Left hindlimb (tissue), 1 donor: ENCODE measurements at places on chromosomes 2 and 18.

GRCh38 chr2:26532301-26533250 is 54.7 kb upstream of the OTOF start:
- peak; percentile 18 for DNase-seq

DNA sequence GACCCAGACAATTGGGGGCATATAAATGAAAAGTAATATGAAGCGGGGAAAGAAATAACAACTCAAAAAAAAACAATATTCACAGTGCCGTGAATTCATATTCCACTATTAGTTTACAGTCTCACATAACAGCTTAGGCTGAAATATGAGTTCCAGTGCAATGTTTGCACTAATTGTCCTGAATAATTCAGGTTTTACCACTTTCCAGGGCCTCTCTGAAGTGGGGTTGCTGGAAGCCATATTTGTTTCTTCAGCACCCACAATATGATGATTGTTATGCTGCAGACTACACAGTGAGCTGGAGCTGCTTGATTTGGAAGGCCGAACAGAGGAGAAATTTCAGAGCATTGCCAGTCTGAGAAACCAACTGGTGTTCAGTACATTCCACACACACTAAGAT is 894.5 kb upstream of the ACVR2A start:
- no peak for DNase-seq

GRCh38 chr2:97868986-97869721 is 126.6 kb downstream of the TMEM131 start:
- peak; percentile 74 for DNase-seq

GRCh38 chr2:190794377-190794776 is 86.2 kb upstream of the GLS start:
- DNase-seq, result no peak

GRCh38 chr2:31475692-31476091 is 61.1 kb upstream of the XDH start:
- DNase-seq, result no peak

- DNase-seq, result no peak
These were observed 64.0 kb downstream of the NDUFA10 start for GRCh38 chr2:239960929-239961661.

DNA sequence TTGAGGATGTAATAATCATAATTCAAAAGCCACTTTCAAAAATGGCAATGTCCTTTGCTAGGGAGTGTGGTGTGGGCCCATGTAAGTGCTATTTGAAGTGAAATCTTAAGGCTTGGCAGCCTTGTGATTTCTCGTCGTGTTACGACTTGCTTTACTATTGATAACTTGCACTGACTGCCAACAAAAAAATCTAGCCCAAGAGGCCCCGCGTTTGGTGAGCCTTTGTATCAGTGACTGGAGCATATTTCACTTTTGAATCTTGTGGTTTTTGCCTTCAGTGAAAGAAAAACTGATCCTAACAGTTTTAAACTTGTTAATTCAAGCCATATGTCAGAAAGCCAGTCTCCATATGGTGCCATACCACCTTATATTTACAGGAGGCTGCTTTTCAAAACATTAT is 248.0 kb downstream of the TMEM182 start:
- peak; percentile 31 for DNase-seq

GRCh38 chr2:41483982-41484857 is 563.6 kb upstream of the PKDCC start:
- peak; percentile 30 for DNase-seq

DNA sequence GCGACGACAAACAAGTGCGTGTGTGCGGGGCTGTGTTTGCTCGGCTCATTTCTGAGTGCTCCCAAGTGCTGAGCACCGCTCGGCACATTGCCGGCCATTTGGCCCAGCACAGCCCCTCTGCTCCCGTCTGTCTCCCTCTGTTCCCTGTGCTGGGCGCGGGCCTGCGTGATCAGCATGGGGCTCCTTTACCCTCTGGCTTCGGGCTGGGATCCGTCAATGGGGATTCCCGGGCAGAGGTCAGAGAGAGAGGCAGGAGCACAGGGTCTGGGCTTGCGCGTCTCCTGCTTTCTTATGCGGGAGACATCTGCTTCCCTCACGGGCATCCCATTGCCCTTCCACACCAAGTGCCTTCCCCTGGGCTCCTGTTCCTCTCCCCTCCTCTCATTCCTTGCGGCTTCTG is 234.0 kb downstream of the ACKR3 start:
- no peak for DNase-seq

DNA sequence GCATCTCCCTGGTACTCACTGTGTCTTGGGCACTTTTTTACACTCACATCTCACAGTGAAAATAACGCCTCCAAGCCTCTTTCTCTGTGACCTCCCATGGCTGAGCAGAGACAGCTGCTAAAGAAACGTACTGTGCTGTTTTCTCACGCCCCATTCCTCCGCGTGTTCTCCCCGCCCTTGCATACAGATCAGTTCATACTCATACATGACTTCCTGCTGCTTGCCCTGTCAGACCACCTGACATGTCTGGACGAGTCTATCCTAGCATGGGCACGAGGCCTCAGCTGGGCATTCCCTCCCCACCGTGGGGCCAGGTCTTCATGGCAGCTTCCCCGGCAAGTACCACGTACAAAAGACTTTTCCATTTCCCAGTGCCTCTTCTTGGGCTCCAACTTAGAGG is 21.2 kb upstream of the IL1A start:
- DNase-seq, result no peak

DNA sequence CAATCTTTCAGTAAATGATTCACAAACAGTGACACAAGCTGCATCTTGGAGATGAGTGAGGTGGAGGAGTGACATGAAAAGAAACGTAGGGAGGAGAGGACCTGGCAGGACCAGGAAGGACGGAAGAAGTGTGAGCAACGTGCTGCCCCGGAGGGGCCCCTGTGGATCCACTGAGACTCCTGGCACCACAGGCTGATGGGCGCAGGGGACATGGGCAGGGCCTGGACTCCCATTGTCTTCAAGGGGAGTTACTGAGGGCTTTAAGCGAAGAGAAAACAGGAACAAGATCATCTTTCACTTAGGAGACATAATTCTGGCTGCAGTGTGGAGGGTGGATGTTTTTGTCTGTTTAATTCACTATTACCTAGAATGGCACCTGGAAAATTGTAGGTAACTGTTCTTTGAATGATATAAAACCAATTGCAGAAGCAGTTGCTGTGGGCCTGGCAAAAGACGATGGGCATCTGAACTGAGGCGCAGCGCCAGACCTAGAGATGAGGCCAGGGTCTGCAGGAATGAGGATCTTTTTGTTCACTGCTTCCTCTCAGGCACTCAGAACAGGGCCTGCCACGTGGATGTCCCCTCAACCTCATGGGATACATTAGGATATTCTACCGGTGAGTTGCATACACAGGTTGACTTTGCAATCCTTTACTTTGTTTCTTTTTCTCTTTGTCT is 156.4 kb downstream of the TMEM18 start:
- no peak for DNase-seq

DNA sequence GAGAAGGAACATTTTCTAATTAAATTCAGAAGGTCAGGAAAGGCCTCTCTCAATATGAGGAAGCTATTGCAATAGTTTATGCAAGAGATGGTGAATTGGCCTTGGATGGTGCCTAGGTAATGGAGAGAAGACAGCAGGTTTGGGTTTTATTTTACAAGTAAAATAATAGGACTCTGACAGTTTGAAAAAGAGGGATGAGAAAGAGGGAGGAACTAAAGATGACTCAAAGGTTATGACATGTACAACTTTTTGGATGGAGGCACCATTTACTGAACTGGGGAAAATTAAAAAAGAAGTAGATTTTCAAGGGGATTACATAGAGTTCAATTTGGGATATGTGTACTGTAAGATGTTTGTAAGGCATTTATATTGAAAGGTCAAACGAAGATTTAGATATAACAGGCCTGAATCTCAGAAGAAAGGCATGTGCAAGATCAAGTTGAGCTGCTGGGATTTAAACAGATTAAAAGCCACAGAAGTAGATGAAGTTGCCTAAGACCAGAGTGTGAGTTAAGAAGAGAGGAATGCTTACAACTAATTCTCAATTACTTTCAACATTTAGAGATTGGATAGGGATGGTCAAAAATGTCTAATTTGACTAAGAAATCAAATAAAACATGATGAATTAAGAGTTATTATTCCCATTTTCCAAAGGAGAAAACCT is 12.3 kb upstream of the ASNSD1 start:
- DNase-seq, result no peak

DNA sequence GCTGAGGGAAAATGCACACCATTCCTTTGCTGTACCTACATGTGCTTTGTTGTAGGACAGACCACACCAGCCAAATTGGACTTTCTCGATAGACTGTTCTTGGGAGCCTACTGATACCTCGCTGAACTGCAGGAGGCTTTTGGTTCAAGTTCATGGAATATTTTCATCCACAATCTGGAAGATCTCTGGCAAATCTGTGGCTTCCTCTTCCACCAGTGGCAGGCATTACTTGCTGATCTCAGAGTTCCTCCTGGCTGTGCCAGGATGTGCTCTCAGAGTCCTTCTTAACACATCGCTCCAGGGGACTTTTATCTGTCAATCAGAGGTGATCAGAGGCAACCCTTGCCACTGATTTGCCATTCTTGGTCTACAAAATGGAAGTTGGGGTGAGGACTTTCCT is 87.7 kb downstream of the PTGR3 start:
- no peak for DNase-seq

DNA sequence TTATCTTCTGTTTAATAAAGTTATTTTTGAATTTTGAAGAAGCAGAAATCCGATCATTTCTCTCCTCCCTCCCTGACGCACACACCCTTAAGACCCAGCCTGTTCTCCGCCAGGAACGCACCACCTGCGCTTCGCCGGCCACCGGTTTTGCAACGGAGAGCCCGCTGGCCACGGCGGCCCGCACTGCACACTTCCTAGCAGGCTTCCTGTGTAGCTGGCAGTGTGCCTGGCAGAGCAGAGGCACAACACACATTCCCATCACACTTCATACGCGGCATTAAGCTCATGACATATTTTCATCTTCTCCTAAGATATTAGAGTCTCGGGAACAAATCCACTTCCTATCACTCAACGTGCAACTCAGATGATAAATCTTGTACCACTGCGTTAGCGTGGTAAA is 148.0 kb downstream of the HDAC4 start:
- no peak for DNase-seq

- no peak for DNase-seq
These were observed 43.8 kb downstream of the AGFG1 start for GRCh38 chr2:227515742-227516141.

DNA sequence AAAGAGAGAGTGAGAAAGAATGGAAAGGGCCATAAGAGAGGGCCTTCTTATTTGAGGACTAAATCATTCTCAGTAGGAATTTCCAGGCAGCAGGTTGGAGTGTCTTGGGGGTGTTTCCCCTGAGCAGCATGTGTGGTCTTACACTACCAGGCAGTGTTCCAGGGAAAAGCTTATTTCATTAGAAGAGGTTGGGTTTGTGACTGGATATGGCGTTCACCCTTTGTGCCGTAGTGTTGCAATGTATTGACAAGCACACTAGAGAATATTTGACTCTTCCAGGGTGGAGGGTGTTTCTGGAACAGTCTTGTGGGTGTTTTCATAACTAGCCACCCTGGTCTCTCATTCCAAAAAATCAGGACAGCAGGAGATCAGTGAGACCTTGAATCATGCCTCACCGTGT is 105.5 kb downstream of the NRP2 start:
- DNase-seq, result no peak

DNA sequence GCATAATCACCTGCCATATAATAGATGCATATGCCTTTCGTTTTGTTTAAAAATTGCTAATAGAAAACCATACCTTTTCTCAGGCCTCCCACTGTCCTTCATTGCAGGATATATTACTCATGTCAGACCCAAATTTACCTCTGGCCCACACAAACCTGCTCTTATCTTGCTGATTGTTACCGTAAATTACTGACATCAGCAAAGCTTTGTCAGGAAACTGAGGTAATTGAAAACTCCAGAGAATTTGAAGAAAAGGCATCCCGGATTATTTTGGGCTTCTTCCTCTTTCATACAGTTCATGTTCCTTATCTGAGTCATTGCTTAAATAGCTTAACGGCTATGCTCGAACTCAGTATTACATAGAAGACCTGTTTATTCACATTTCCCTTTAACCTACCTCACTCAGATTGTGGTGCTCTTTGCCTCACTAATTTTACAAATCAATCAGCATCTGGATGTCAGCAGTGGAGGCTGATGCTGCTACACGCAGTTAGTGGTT is 145.7 kb downstream of the ZEB2 start:
- DNase-seq, result no peak

DNA sequence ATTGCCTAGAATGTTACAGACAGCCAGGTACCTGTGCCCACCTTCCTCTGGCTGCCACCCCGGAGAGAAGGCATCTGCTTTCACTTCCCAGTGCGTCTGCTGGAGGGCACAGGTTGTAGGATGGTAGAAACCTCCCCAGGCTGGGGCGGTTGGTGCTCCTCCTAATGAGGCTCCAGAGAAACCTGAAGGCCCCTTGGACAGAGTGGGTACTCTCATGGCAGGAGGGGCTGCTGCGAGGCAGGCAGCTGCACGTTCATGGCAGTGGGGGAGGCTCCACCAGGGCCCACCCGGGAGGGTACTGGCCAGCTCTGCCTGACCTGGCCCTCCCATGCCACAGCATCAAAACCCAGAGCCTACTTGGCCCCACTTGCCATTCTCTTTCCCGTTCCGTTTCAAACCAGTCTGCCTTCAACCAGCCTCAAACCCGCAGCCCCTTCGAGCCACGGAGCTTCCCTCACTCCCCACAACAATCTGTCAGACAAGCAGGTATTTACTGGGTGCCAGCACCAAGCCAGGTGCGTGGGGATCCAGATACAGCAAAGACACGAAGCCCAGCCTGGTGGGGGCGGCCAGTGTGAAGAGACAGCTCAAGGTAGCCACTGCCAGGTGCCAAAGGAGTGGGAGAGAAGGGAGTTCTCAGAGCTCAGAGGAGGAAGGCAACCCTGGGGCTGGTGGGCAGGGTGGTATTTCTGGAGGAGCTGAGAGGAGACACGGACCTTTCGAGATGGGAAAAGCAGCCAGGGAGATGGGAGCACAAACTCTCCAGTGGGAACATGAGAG is 229.6 kb downstream of the LOXHD1 start:
- no peak for DNase-seq

- no peak for DNase-seq
These were observed 64.6 kb downstream of the NEB start for GRCh38 chr2:151669585-151670081.

DNA sequence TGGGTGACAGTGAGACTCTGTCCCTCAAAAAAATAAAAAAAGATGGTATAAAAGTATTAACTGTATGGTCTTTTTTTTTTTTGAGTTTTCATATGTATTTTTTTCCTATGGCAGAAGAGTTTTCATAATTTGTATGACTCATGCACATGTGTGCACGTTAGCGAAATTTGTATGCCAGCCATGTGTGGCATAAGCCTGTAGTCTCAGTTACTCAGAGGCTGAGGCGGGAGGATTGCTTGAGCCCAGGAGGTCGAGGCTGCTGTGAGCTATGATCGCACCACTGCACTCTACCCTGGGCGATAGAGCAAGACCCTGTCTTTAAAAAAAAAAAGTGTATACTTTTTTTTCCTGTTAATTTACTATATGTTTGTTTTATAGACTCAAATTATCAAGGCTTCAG is 160.8 kb downstream of the TGIF1 start:
- no peak for DNase-seq
